ENCODE measurements at places on chromosomes 6 and 20.

DNA sequence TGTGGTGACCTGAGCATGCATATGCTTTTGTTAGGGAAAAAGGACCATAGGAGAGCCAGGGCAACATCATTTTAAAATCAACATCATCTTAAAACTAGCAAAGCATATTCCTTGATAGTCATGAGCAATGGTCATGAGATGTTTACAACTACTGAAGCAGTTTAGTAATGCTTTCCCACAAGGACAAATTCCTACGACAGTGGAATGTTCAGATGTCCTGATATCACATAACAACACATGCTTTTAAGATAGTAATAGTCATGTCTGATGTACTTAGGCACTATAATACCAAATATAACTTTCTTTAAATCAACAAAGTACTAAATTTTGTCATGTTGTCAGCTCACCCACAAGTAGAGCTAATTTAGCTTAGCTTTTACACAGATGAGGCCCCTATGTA, 370.3 kb downstream of the HTR1B start:
- no peak for DNase-seq

GRCh38 chr6:21560249-21560648, 33.3 kb upstream of the SOX4 start:
- DNase-seq: no peak

- no peak for DNase-seq
These were observed 29.2 kb upstream of the CHMP4B start for GRCh38 chr20:33781945-33782344.

DNA sequence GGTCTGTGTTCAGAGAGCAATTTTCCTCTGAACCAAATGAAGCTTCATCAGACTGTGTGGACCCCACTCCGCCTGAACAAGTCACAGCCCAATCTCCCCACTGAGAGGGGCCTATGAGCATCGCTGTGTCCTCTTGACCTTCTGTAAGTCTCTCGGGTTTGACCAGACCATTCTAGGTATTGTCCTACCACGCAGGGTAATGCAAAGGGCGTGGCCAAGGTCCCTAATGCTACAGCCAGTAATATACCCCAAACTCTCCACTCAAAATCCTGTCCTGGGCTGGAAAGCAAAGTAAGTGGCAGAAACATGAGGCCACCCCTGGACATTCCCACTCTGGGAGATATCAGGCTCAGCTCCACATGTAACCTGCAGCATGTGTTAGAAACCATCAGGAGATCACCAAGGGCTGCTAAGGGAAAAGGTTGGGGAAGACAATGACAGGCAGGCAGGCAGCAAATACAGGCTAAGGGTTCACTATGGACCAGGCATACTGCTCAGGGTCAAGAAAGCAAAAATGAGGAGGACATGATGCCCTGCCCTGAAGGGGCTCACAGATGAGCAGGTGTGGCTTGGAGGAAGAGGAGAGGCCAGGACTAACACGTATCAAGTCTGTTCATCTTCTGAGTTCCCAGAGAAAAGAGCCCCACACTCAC, 33.4 kb downstream of the MRPL14 start:
- DNase-seq: no peak

GRCh38 chr6:32146287-32146686, 5.5 kb downstream of the PRRT1 start:
- DNase-seq: no peak

Data from stimulated activated CD4-positive, alpha-beta T cell treated with anti-CD3 and anti-CD28 coated beads, TNF-alpha, amount 100 ng/mL, for 1 hour (primary cell).